ENCODE measurements at places on chromosomes 3 and 15.

GRCh38 chr15:88788816-88789215, 14.4 kb upstream of the ACAN start:
- no peak for DNase-seq

GRCh38 chr3:72483554-72484104, 364.6 kb downstream of the SHQ1 start:
- DNase-seq: no peak

GRCh38 chr3:124972457-124972856, 37.9 kb upstream of the MUC13 start:
- no peak for DNase-seq

- DNase-seq: no peak
Measured at GRCh38 chr3:193783166-193783896, 190.3 kb downstream of the OPA1 start.

GRCh38 chr3:52774066-52774713, 3.2 kb upstream of the ITIH1 start:
- DNase-seq: no peak

- DNase-seq: no peak
Measured at GRCh38 chr3:184791171-184791570, 20.8 kb upstream of the VPS8 start.

- no peak for DNase-seq
Measured at GRCh38 chr3:72144773-72145505, 360.0 kb upstream of the PROK2 start.

GRCh38 chr3:130934442-130935089, 40.7 kb downstream of the ATP2C1 start:
- DNase-seq: no peak

Data from HAP-1 (cell line).